ENCODE measurements at places on chromosomes 6 and 20. TPM values are rescaled to one million over a fixed set of nuclear protein-coding genes. Genes with fewer than 3 reads are reported as not detected.

GRCh38 chr20:44792796-44793195, 17.6 kb downstream of the RIMS4 start:
- no peak for DNase-seq

The KCNK17 gene
- total RNA-seq = not detected

DNA sequence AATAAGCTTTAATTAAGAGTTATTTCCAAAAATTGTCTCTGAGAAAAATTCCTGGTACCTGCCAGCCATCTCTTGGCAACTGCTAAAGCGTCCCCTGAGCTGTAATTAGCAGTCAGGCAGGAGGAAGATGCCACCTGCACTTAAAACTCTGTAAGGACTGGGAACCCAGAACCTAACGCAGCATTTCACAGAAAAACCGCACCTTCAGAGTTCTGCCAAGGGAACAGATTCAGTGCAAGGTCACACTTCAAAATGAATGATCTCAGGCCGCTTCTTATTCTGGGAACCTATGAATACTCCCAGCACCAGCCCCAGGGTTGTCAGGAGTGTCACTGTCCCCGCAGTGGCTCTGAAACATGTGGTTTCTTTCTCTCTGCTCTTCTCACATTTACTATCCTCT, 36.7 kb downstream of the INSM1 start:
- no peak for DNase-seq

DNA sequence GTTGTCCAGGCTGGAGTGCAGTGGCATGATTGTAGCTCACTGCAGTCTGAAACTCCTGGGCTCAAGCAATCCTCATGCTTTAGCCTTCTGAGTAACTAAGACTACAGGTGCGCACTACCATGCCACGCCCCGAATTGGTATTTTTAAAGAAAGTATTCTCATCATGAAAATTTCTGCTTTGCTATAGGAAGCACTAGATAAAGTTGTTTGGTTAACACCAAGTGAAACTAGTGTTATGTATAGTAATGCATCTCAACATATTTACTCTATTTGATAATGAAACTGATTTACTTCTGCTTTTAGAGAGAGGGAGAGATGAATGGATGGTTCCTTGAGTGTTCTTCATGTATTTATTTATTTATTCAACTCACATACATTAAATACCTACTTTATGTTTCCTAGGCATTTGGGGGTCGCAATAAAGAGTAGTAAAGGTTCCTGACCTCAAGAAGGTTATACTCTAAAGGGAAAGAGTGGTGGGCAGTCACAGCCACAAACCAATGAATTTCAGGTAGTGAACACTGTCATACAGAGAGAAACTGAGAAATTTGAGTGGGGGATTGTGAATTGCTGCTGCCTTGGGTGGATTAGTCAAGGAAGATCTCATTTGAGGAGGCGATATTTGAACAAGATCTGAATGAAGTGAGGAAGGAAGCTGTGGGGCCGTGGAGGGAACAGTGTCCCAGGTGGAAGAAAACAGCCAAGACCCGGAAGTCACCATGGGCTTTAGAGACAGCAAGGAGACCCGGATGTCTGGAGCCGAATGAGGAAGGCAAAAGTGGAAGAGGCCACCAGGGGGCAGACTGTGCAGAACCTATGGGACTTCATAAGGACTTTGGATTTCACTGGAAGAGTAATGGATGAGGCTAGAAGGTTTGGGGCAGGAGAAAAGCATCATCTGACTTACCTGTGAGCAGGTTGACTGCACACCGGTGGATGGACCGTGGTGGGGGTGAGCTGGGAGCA, 185.6 kb downstream of the TSHZ2 start:
- DNase-seq = peak; percentile 37

- no peak for DNase-seq
Observed at GRCh38 chr6:4511641-4512020, 264.6 kb upstream of the CDYL start.

DNA sequence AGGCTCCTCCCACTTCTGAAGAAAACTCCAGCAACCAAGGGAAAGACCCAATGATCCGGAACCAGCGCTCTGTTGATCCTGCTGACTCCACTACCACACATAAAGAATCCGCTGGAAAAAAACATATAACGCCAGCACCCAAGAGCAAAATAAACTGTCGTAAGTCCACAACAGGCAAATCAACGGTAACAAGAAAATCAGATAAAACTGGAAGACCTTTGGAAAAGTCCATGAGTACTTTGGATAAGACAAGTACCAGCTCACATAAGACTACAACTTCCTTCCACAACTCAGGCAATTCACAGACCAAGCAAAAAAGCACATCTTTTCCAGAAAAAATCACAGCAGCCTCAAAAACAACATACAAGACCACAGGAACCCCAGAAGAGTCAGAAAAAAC, 8.0 kb downstream of the MUCL3 start:
- no peak for DNase-seq

- no peak for DNase-seq
Observed at GRCh38 chr6:79762370-79762769, 131.2 kb downstream of the SH3BGRL2 start.

DNA sequence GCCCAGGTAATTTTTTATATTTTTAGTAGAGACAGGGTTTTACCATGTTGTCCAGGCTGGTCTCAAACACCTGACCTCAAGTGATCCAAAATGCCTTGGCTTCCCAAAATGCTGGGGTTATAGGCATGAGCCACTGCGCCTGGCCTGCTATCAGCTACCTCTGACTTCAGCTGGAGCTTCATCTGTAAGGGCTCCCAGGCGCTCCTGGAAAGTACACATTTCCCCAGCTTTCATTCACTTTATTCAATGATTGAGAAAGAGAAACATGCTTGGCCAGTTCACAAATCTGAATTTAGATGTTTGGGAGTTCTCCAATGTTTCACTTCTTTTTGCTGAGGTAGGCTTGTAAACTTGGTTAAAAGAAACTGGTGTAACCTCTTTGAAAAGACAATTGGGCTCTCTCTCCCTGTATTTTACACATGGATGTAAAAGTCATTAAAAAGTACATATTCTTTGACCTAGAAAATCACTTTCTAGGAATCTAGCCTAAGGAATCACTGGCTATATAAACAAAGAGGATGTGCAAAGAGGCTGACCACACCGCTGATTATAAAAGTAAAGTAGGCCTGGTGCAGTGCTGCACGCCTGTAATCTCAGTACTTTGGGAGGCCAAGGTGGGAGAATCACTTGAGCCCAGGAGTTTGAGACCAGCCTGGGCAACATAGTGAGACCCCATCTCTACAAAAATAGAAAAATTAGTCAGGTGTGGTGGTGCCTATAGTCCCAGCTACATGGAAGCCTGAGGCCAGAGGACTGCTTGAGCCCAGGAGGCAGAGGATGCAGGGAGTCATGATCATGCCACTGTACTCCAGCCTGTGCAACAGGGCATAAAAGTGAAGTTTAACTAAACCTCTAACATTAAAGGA, 128.9 kb downstream of the BACH2 start:
- DNase-seq = no peak

DNA sequence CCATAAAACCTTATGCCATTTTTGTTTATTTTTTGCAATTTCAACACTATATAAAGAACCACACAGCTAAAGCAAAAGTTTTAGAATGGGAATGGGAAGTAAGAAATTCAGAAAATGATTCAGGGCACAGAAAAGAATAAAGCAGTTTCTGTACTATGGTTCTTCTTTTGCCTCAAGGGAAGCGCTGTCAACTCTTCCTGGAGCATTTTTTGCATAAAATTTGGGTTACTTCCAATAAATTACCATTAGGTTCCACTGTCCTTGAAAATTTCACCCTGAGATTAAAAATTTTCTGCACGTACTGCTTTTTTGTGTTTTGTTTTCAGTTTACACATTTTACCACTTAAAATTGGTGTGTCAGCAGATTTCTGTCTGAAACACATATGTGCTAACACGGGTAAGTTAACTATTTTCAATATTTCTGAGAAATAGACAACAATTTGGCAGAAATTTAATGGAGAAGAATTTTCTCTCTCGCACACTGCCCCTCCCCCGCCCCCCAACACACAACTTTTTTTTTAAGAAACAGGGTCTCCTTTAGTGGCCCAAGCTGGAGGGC, 79.6 kb downstream of the ADAT2 start:
- DNase-seq = no peak

GRCh38 chr6:50818673-50819072, at the start of gene TFAP2B:
TSS of gene TFAP2B (plus strand) at chr6:50818871. CDS start at chr6:50818892, 21 bp downstream.
- DNase-seq = no peak

- DNase-seq = no peak
Observed at GRCh38 chr6:158242071-158242606, 70.1 kb upstream of the TULP4 start.

DNA sequence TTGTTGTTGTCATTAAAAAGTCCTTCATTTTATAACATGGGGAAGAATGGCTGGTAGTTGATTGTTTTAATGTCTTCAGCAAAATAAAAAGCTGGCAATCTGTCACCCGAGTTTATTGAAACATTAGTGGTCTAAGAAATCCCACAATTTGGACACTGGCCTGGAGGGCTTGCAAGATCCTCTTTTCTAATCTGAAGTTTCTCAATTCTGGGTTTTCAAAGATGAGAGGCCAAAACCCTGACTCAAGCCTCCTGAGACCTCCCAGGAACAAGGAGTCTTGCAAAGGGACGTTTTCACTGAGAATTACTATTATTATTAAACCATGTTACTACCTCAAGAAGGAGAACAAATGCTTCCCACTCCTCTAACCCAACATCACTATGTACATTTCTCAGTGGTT, 19.5 kb downstream of the MAP1LC3A start:
- no peak for DNase-seq

GRCh38 chr20:36975099-36975818, 23.8 kb upstream of the SAMHD1 start:
- no peak for DNase-seq

DNA sequence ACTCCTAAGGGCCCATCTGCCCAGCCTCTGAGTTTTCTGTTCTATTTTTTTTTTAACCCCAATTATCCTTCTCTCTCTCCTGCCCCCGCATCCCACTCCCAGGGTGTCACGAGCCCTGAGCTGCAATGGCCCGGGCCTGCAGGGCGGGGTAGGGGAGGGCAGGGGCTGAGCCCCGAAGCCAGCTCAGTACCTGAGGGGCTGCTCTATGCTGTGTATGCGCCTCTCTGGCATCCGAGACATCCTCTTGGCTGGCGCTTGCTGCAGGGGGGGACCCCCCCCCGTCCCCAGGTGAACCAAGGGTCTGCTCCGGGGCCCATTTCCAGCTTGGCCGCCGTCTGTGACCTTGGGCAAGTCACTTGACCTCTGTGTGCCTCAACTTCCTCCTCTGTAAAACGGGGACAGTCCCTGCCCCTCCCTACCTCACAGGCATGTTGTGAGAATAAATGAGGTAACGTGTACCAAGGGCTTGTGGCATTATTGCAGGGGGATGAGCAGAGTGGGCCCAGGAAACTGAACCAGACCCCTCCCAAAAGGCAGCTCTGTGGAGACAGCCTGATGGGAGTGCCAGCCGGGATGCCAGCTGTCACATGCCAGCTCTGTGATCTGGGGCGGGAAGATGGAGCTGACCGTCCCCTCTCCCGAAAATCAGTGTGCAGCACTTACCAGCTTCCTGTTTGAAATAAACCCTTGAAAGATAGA, 13.0 kb upstream of the MYL9 start:
- no peak for DNase-seq

- no peak for DNase-seq
Observed at GRCh38 chr6:6218759-6219085, 101.7 kb downstream of the F13A1 start.

DNA sequence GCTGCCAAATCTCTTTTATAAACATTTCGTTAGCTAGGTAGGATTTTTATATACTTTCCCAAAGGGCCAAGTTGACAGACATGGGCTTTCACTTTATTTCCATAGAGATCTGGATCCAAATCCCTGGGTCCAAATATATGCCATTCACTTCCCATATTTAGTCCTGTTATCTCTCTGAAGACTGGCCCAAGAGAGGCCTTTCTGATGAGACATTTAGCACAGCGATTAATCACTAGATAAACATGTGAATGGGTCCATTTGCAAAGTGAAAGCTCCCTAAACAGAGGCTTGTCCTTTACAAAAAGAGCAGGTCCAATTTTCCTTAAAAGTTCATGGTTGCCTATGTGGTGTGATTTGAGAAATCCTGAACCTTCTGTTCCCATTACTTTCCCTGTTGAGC, 132.6 kb downstream of the TRMT11 start:
- DNase-seq = no peak

GRCh38 chr6:17448165-17448564, 54.8 kb downstream of the CAP2 start:
- no peak for DNase-seq

GRCh38 chr20:31603822-31604566, 1.1 kb upstream of the ID1 start:
- peak; percentile 89 for DNase-seq

- DNase-seq = no peak
Observed at GRCh38 chr6:704046-704445, 11.1 kb upstream of the EXOC2 start.

- DNase-seq = no peak
Observed at GRCh38 chr6:34352305-34352937, 40.0 kb downstream of the NUDT3 start.

The IL17A gene
- total RNA-seq = not detected

The VIP gene
- total RNA-seq = not detected

GRCh38 chr6:112787371-112787770, 440.2 kb downstream of the RFPL4B start:
- DNase-seq = no peak

- DNase-seq = no peak
Observed at GRCh38 chr6:127404133-127404532, 55.1 kb downstream of the KIAA0408 start.

All from adrenal gland (tissue), 19 donors.